PC-3 (cell line): ENCODE measurements at places on chromosomes 5 and 9. TPM values are rescaled to one million over a fixed set of nuclear protein-coding genes. Genes with fewer than 3 reads are reported as not detected.
A peak's percentile ranks its signal among the peaks of the same experiment; 100 is the strongest.

DNA sequence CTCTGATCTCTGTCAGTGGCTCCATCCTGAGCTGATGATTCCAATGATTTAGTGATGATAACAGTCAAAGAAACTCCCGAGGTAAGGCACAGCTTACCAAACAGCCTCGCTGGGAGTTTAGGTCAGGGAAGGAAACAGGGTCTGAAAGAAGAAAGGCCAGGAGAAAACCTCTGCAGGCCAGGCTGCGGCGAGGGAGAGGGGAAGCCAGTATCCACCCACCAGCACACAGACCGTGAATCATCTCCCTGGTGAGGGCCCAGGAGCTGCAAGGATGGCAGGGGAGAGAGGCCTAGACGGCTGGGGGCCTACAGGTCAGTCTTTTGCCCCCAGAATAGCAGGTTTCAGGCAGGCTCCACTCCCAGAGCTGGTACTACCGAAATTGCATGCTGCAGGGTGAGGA is 590.5 kb downstream of the CCDC171 start:
- H3K27ac ChIP-seq = no peak overlapping the region
- DNase-seq = no peak
- H3K4me3 ChIP-seq = no peak overlapping the region

- H3K36me3 ChIP-seq = peaks cover 25% of the 10 kb centered on the region
- H3K4me3 ChIP-seq = no peak overlapping the region
- no peaks in the 10 kb centered on the region for H3K27me3 ChIP-seq
- H3K27ac ChIP-seq = no peak overlapping the region
Observed at GRCh38 chr5:133991171-133991910, 13.4 kb downstream of the VDAC1 start.

DNA sequence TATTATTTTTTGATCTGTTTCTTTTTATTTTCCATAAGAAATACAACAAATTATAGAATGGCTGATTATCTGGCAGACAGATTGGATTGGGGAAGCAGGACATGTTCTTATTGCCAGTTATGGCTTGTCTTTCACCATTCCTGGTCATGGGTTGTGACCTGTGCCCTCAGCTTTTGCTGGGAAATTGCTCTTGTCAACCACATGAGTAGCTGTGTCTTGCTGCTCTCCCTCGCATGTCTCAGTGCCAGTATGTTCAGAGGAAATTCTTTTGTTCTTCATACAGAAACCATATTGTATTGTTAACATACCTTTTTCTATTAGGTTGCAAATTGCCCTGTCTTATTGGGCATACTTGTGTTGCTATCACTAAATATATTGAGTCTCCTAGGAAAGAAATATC is 344.1 kb downstream of the OSTF1 start:
- H3K4me3 ChIP-seq = no peak overlapping the region
- H3K27ac ChIP-seq = no peak overlapping the region
- no peaks in the 10 kb centered on the region for H3K36me3 ChIP-seq
- no peaks in the 10 kb centered on the region for H3K27me3 ChIP-seq
- no peak for DNase-seq
- no peaks in the 10 kb centered on the region for H3K4me1 ChIP-seq

DNA sequence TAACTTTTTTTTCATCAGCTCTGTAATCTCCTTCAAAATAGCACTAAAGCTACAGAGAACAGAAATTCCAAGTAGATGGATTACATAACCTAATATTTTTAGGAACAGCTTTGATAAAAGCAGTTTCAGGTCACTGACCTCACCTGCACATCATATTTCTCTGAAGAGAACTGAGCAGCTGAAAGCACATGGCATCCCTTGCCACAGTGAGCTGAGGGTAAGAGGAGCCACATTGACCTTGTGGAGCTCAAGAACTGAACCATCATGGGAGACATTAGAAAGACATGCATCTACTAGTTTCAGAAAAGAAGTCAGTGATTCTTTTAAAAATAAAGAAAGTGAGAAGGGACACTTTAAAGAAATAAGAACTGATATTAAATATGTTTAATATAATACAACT is 222.7 kb downstream of the CFAP90 start:
- no peak overlapping the region for H3K4me3 ChIP-seq
- H3K36me3 ChIP-seq = no peaks in the 10 kb centered on the region
- no peak overlapping the region for H3K27ac ChIP-seq
- no peaks in the 10 kb centered on the region for H3K4me1 ChIP-seq
- H3K27me3 ChIP-seq = peaks cover 25% of the 10 kb centered on the region

- H3K27me3 ChIP-seq = no peaks in the 10 kb centered on the region
- no peaks in the 10 kb centered on the region for H3K4me1 ChIP-seq
- H3K27ac ChIP-seq = no peak overlapping the region
- no peak for DNase-seq
- H3K4me3 ChIP-seq = no peak overlapping the region
Observed at GRCh38 chr9:89116064-89116804, 62.4 kb downstream of the SHC3 start.

GRCh38 chr5:180646289-180646962 is 3.0 kb downstream of the FLT4 start:
- DNase-seq = no peak
- no peaks in the 10 kb centered on the region for H3K4me1 ChIP-seq
- H3K27me3 ChIP-seq = peaks cover 82% of the 10 kb centered on the region
- H3K4me3 ChIP-seq = no peak overlapping the region

GRCh38 chr9:105930011-105930627 is 235.8 kb downstream of the TMEM38B start:
- H3K36me3 ChIP-seq = no peaks in the 10 kb centered on the region
- no peak overlapping the region for H3K27ac ChIP-seq
- no peaks in the 10 kb centered on the region for H3K4me1 ChIP-seq
- no peaks in the 10 kb centered on the region for H3K27me3 ChIP-seq
- H3K4me3 ChIP-seq = no peak overlapping the region
- DNase-seq = no peak

GRCh38 chr5:132768485-132768868 is 8.6 kb downstream of the SEPTIN8 start:
- no peak overlapping the region for H3K27ac ChIP-seq
- H3K27me3 ChIP-seq = no peaks in the 10 kb centered on the region
- no peaks in the 10 kb centered on the region for H3K36me3 ChIP-seq
- no peak for DNase-seq

DNA sequence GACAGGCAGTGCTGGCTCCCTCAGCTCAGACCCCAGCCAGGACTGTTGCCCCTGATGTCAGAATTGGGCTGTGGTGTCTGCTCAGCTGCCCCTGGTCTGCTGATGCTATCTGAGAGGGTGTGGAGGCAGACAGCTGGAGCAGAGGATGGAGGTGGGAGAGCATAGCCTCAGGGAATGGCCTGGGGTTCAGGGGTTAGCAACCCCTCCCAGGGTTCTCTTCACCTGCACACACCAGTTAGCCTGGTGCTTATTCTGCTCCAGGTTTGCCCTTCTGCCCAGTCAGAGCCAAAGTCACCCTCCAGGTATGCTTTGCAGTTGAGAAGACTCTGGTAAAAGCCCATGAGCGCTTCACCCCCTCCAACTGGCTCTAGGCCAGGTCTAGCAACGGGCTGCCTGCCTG is 109.8 kb downstream of the SAXO1 start:
- no peak for DNase-seq
- no peak overlapping the region for H3K4me3 ChIP-seq
- H3K4me1 ChIP-seq = no peaks in the 10 kb centered on the region

DNA sequence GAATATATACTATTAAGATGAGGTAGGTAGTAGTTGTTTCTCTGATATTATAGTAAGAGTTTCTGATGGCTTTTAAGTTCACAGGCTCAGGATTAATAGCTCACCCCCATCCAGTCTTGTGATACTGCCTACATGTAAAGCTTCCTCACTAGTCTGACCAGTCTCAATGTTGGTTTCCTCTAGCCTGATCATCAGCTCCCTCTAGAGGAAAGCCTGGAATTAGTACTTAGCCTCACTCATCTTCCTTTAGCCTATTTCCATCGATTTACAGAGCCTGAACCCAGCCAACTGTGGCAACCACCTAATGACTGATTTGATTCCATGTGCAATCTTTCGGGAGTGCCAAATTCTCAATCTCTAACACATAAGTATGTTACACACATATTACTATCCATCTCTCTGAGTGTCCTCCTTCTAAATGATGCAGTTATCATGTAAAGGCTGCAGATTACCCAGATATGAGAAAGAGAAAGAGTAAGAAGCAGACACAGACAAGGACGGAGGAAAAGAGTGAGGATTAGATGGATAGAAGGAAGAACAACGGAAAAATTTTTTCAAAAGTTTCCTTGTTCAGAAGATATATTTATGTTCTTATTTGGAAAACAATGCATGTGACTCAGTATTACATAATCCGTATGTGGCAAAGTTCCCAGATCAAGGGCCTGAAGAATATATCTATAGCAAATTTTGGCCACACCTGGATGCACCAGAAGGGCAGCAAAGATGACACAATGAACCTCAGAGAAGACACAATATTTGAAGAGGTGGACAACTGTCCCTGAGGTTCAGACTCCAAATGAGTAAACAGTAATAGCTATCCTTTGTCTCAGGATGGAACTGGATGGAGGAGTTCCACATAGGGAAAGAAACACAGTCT is 333.7 kb downstream of the ELAVL2 start:
- peak overlapping the region; percentile 95 for H3K27ac ChIP-seq
- H3K36me3 ChIP-seq = no peaks in the 10 kb centered on the region
- DNase-seq = peak; percentile 89

DNA sequence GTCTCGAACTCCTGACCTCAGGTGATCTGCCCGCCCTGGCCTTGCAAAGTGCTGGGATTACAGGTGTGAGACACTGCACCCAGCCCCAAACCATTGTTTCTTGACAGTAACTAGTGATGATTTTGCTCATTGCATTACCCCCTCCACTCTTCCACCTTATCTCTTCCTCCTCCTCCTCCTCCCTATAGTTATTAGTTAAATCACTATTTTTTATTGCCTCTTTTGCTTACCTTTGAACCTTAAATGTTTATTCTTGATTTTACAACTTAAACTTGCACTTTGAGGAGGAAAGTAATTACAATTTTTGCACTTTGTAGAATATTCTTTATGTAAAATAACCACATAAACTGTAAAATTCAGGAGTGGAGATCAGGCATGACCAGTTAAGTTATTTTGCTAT is 35.7 kb downstream of the RASGRF2 start:
- H3K36me3 ChIP-seq = no peaks in the 10 kb centered on the region
- no peak overlapping the region for H3K27ac ChIP-seq
- H3K27me3 ChIP-seq = no peaks in the 10 kb centered on the region
- no peak for DNase-seq

DNA sequence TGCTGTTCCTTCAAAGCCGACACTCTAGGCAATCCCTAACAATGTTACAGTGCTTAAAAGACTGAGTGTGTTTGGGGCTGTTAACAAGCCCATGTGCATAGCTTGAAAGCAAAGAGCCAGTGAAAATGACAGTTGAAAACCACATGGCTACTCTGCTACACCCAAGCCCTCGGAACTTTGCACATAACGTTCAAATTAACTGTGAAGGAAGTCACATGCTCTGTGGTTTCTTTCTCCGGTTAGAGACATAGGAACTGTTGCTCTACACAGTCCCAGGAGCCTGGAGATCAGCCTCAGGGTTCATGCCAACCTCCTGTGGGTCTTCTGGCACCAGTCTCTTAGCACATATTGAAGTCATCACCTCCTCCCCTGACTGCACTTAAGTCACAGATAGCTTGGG is 51.1 kb downstream of the C9orf152 start:
- H3K4me1 ChIP-seq = 0 out of 2 replicates have a peak, but pooled peaks cover 3% of the 10 kb centered on the region
- H3K27ac ChIP-seq = no peak overlapping the region
- H3K4me3 ChIP-seq = no peak overlapping the region
- peaks cover 4% of the 10 kb centered on the region; the same call in 1 of the 2 replicates for H3K36me3 ChIP-seq
- no peak for DNase-seq

DNA sequence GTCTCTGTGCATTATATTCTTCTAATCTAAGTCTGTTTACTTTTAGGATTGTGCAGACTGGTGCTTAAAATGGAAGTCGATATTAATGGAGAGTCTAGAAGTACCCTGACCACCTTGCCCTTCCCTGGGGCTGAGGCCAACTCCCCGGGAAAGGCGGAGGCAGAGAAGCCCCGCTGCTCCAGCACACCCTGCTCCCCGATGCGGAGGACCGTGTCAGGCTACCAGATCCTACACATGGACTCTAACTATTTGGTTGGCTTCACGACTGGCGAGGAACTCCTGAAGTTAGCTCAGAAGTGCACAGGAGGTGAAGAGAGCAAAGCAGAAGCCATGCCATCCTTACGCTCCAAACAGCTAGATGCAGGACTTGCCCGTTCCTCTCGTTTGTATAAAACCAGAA is 17.3 kb downstream of the MACIR start:
- no peak overlapping the region for H3K27ac ChIP-seq
- peaks cover 29% of the 10 kb centered on the region for H3K36me3 ChIP-seq
- no peak for DNase-seq
- H3K27me3 ChIP-seq = no peaks in the 10 kb centered on the region
- peaks cover 40% of the 10 kb centered on the region for H3K4me1 ChIP-seq

- DNase-seq = no peak
- no peak overlapping the region for H3K27ac ChIP-seq
- no peak overlapping the region for H3K4me3 ChIP-seq
- H3K4me1 ChIP-seq = no peaks in the 10 kb centered on the region
Observed at GRCh38 chr5:81632679-81633078, 118.2 kb downstream of the SSBP2 start.

DNA sequence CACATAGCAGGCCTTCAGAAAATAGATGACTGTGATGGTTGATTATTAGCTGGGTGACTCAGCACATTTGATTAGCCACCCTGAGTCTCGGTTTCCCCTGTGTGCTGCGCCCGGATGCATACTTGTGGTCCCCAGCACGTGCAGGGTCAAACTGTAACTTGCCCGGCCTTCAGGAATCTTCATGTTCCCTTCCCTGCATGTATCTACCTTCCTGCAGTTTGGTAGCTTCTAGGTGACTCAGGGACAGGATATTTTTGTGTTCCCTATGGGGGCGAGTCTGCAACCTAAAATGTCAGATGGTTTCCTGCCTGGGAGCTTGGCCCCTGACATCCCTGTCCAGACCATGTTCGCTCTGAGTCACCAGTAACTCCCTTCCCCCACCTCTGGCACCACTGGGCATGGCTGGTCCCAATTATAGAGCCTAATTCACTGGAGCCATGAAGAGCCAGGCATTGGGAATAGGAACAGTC is 13.2 kb downstream of the PTGS1 start:
- no peak overlapping the region for H3K4me3 ChIP-seq
- H3K27me3 ChIP-seq = no peaks in the 10 kb centered on the region
- DNase-seq = peak; percentile 27
- no peaks in the 10 kb centered on the region for H3K36me3 ChIP-seq
- no peak overlapping the region for H3K27ac ChIP-seq

- no peak overlapping the region for H3K27ac ChIP-seq
- H3K36me3 ChIP-seq = no peaks in the 10 kb centered on the region
- H3K4me1 ChIP-seq = no peaks in the 10 kb centered on the region
- no peaks in the 10 kb centered on the region for H3K27me3 ChIP-seq
- H3K4me3 ChIP-seq = no peak overlapping the region
Observed at GRCh38 chr5:124021066-124021641, 509.2 kb downstream of the CSNK1G3 start.

GRCh38 chr5:56685503-56686217 is 129.7 kb upstream of the MAP3K1 start:
- no peak overlapping the region for H3K27ac ChIP-seq
- H3K27me3 ChIP-seq = no peaks in the 10 kb centered on the region
- H3K4me3 ChIP-seq = no peak overlapping the region
- DNase-seq = no peak

GRCh38 chr5:57441557-57441956 is 41.1 kb downstream of the ACTBL2 start:
- peaks cover 15% of the 10 kb centered on the region for H3K4me1 ChIP-seq
- H3K36me3 ChIP-seq = no peaks in the 10 kb centered on the region
- peak; percentile 30 for DNase-seq
- H3K4me3 ChIP-seq = no peak overlapping the region
- H3K27ac ChIP-seq = 0 out of 2 replicates have a peak overlapping the region, but pooled peaks have one; percentile 5

The TMC1 gene
- 0.15 TPM in 1 of 2 replicates, not detected in the other for total RNA-seq

The PTRH1 gene
- 38.1 and 45.3 TPM in 2 replicates for total RNA-seq

The PGM5 gene
- total RNA-seq = 75.5 and 90.2 TPM in 2 replicates

The GADD45G gene
- total RNA-seq = 0.69 and 2.1 TPM in 2 replicates

The SLC6A3 gene
- not detected in 2 replicates for total RNA-seq

The CCL28 gene
- 8.1 and 8.5 TPM in 2 replicates for total RNA-seq

The KLHL9 gene
- 7.5 and 11.2 TPM in 2 replicates for total RNA-seq

The FOXD4L3 gene
- not detected in 2 replicates for total RNA-seq

The SHISAL2B gene
- 0.62 TPM in 1 of 2 replicates, not detected in the other for total RNA-seq

The TRIM14 gene
- 11.2 and 17.3 TPM in 2 replicates for total RNA-seq

The LHX6 gene
- 11.1 and 16.5 TPM in 2 replicates for total RNA-seq

The GARIN3 gene
- not detected in 2 replicates for total RNA-seq
